ENCODE measurements at places on chromosomes 12 and 14. TPM values are rescaled to one million over a fixed set of nuclear protein-coding genes. Genes with fewer than 3 reads are reported as not detected.

Gene KLRC2
- not detected for total RNA-seq

Gene PPP2R3C
- 31.1 TPM for total RNA-seq

Gene TOMM20L
- not detected for total RNA-seq

Gene GALNT9
- under 0.01 TPM for total RNA-seq

Gene KERA
- not detected for total RNA-seq

Gene ANKS1B
- 0.18 TPM for total RNA-seq

Gene NEUROD4
- not detected for total RNA-seq

DNA sequence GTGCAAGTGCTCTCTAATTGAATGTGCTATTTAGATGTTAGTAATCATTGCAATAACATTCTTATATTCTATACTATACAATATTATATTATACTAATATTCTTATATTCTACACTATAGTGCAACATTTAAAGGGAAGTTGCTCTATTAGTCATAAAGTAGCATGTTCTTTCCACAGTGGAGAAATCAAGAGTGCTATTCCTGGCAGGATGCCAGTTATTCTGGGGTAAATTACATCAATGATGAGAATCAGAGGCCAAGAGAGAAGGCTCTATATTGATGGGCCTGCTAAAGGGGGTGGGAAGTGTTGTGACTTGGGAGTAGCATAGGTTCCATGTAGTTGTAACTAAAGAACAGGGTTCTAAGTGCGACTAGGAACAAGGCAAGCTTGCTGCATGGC is 121.5 kb downstream of the SLC15A5 start:
- DNase-seq: no peak

GRCh38 chr12:71947645-71948105 is 9.0 kb downstream of the TPH2 start:
- DNase-seq: peak; percentile 86

- no peak for DNase-seq
Measured at GRCh38 chr14:36664322-36665193, 2.9 kb downstream of the PAX9 start.

- no peak for DNase-seq
Measured at GRCh38 chr12:111435661-111436201, 30.0 kb downstream of the SH2B3 start.

- no peak for DNase-seq
Measured at GRCh38 chr12:113114447-113115178, 20.9 kb downstream of the RASAL1 start.

DNA sequence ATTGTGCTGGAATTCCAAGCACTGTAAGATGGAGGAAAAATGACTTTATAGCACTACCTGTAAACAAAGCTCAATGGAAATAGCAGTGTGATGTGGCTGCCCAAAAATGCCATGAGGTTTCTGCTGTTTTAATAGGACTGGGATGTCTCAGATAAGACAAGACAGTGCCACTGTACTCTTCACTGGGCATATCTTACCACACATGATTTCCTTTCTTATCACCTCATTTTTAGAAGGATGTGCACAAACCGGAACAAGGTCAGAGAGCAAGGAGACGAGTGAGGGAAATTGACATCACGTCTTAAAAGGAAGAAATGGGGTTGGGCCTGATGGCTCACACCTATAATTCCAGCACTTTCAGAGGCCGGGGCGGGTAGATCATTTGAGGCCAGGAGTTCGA is 38.4 kb upstream of the FGD4 start:
- no peak for DNase-seq

GRCh38 chr12:88185988-88186387 is 43.9 kb downstream of the TMTC3 start:
- peak; percentile 83 for DNase-seq

DNA sequence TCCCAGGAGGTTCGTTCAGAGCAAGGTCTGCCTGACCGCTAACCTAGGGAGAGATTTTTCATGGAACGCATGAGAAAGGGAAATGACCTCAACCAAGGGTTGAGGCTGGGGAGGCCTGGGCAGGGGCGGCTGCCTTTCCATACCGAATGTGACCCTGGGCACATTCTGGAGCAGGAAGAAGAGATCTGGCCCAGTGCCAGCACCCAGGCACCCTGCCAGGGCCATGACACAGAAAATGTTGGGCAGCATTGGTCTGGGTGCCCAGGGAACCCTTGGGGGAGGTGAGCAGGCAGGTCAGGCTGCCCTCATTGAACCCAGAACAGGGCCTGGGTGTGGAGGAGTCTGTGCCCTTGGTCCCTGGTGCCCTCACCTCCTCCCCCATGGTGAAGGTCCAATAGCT is 106.8 kb downstream of the CALM1 start:
- DNase-seq: no peak

DNA sequence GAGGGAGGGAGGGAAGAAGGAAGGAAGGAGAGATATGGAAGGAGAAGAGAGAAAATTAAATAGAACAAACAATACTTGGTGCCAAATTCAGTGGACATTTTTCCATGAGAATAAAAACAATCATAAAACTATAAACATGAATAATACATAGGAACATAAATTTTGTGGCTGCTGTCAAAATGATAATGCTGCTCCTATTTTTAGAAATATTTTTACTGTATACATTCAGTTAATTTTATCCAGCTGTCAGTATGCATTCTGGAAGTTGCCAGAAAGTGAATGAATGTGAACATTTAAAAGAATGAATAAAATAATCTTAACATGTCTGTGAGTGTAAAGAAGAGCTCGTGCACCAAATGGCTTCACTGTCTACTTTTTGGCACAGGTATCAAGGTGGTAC is 13.9 kb upstream of the PCED1B start:
- no peak for DNase-seq

DNA sequence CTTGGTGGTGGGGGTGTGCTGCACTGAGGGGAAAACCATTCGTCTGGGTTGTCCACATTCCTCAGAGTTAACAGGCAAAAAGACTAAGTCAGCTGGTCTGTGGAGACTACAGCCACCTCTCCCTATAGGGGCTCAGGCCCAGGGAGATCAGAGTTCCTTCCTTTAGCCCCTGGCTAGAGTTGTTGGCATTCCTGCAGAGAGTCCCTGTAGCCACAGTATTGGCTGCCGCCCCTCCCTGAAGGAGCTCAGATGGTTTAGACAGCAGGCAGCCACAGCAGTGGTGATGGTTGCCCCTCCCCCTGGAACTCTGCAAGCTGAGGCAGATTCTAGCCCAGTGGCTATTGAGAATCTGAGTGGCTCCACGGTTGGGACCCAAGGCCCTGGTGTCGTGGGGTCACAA is 1072.5 kb upstream of the ATXN7L3B start:
- no peak for DNase-seq
